ENCODE measurements at places on chromosomes 5 and 9.

DNA sequence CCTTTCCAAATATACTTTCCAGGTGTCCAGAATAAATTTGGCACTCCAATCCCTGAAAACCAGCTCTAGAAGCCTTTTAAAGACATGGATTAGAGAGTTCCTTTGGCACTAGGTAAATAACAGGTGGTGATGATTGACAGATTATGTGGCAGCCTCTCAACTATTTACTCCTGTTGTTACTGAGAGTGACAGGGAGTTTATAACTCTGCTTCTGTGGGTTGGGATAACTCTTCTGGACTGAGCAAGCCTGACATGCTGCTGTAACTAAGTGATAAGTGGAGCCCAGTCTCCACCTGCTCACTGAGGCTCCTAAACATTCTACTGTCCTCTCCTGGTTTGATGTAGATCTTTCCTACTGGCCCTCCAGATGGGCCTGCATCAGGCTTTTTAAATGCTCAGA lies 693.2 kb upstream of the FTMT start:
- DNase-seq: no peak

DNA sequence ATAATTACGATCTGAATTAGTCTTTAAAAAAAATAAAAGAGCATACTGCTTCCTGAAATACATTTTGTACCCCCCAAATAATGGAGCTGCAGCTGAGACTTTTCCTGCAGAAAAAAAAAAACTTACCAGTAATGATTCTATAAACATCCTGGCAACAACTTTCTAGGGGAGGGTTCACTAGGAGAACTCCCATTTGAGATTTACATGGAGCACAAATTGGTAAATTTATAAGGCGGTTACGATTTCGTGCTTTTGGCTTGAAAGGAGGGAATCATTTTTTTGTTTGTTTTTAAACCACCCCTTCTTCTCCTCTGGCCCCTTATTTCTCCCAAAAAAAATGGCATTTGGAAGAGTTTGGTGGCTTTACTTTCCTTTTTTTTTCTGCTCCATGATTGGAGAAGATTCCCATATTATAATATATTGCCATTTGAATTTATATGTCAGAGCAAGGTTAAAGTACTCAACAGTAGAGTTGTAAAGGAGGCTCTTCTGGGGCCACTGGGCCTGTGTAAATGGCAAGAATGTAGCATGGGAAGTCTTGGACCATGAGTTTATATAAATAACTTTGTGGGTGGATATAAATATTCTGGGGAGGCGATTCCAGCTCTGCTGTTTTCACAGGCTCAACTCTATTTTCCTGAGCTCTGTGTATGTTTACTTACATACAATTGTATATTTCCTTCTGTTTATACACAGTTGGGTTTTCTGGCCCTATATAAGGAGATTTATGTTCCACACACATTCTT lies 159.9 kb downstream of the CSNK1G3 start:
- no peak for DNase-seq

GRCh38 chr9:4116723-4117460 lies 183.0 kb downstream of the GLIS3 start:
- no peak for DNase-seq

DNA sequence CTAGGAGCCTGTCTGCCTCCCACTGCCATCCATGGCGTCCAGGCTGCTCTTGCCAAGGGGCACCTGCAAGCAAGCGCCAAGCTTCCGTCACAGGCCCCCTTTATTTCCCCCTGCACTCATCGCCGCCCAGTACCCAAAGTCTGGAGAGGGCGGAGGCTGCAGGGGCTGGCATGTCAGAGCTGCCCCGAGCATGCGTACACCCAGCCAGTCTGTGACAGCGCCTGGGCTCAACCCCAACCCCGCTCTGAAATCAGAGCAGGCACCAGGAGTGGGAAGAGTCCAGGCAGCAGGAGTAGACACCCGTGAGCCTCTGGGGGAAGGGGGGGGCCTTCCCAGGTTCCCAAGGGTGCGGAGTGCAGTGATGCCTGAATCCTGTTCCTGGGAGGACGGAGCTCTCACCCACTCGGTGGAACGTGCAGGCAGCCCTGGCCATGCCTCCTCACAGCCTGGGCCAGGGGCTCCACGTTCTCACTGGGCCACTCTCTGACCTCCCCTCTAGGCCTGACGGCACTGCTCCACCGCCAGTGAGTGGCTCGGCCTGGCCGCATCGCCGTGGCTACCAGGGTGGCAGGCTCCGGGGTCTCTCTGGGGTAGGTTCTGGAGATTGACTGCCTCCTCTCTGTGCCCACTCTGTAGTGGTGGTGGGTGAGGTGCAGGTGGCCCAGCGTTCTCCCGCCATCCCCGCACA lies 469.0 kb downstream of the CDH9 start:
- no peak for DNase-seq

DNA sequence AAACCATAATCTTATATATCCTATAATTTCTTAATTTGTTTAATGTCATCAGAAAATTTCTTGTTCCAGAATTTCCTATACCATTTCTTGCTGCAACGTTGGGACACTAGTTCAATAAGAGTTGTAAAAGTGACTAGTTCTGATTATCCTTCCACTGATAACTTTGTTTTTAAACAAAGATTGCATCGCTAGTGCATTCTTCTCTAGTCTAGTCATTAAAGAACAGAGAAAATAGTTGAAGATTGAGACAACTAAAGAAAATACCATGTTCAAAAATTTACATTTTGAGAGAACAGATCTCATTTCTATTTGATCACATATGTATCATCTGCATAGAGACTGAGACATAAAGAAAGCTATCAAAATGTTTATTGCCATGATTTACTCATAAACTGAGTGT lies 1888.2 kb downstream of the EFNA5 start:
- DNase-seq: no peak

DNA sequence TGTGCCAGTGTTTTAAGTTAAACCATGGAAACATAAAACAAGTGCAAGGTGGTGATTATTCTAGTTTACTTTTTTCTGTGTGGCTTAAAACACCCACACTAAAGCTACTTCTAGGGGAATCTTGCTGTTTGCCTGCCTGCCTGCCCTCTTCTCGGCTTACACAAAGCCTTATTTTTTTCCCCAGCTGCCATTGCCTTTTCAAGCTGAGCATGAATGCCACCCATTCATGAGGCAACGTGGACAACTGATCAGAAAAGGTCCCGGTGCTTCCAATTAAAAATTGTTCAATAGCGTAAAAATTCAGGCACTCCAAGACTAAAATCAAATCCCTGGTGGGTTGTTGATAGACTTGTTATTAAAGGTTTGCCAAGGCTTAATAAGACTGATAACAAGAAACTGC lies 401.4 kb downstream of the TMEM161B start:
- DNase-seq: no peak

GRCh38 chr5:68243681-68244080 lies 28.1 kb downstream of the PIK3R1 start:
- no peak for DNase-seq

- DNase-seq: no peak
Observed at GRCh38 chr5:58469896-58470295, 10.0 kb upstream of the PLK2 start.

GRCh38 chr9:108996643-108997042 lies 16.7 kb downstream of the CTNNAL1 start:
- no peak for DNase-seq

- DNase-seq: no peak
Observed at GRCh38 chr9:20184541-20184940, 395.7 kb upstream of the SLC24A2 start.

DNA sequence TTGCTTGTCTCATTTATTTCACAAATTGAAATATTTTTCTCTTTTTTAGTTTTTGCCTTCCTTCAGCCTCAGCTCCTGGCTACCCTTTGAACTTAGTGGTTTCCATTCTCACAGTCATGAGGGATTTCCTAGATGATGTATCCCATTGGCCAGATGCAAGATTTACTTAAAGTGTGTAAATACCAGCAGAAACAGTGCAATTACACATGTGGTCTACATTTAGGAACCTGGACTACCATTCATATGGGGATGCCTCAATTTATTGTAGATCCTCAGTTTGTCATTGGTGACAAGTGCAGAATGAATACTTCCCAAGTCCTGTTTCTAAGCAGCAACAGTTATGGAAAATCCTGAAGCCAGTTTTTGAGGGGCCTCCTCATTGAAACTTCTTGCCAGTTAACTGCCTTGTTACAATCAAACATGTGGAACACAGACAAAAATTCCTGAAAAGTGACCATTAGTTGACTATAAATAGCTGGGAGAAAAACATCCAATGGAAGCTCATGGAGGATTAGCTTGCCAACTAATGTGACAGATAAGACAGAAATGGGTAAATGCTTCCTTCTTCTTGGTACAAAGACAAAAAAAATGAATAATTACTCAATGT lies 113.6 kb upstream of the FER start:
- no peak for DNase-seq

DNA sequence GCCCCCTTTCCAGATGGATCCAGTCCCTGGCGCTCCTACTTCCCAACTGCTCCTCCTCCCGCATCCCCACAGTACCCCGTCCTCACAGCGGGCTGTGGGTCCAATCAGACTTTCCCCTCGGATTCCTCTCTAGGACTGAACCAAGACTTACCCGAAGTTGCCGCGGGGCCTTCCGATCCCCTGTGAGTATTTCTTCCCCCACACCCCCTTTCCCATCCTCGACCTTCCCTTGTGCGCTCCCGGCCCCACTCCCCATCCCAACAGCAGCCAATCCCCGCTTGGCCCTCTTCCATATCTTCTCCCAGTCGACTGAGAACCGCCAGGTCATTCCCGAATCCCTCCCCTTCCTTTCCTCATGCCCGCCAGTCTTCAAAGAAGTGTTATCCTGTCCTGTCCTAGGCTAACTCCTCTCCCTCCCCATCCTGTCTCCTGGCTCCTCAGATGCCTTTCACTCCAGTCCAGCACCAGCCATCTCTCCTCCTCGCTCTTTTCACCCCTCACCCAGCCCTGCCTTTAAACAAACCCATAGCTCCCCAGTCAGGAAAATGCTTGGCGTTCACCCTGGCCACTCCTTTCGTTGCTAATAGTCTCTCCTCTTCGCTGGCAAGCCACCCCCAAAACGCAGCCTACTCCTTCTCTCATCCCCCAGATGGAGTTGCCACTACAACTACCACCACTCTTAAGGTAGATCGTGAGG lies 646 bp downstream of the SWI5 start:
- no peak for DNase-seq

DNA sequence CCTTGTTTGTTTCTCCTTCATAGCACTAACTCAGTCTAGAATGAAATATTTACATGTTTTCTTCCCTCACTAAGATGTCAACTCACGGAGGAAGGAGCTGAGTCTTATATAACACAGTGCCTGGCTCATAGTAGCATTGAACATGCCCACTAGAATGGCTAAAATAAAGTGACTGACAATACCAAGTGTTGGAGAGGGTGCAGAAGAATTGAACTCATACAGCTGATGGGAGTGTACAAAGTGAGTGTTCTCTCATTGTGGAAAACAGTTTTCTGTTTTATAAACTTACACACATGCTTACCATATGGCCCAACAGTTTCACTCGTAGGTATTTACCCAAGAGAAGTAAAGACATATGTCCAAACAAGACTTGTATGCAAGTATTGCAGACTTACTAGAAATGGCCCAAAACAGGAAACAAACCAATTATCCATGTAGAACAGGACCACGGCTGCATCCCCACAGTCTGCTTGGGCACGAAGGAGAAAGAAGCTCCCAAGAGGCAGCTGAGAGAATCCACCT lies 87.5 kb downstream of the PPARGC1B start:
- no peak for DNase-seq

DNA sequence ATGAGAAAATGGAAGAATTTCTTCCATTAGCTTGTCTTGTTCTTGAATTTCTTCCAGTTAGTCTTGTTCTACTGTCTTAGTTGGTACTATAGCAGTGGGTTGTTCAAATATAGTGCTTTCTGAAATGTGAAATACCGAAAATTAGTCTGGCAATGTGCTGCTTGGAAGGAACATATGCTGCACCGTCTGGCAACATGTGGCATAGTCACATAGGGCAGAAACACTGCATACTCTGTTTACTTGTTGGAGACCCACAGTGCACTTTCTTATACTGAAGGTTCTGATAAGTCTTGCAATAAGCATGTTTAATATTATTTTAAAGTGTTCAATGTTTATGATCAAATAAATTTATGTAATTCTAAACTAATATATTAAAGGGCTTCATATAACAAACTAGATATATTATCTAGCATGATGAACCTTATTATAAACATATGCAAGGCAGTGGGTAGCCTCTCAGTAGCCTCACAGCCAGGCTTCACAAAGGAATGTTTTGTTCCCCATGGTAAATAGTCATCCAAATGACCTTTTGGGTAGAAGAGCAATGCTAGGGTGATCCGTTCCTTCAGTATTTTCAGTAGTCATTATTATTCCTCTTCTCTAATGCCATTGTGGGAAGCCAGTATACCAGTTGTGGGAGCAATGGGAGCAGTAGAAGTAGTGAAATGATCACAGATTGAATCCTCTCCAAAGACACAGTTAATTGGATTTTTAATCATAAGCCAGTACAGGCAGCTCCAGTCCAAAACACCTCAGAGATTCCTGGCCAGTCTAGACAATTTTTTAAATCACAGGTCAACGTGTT lies 1106.7 kb downstream of the DTWD2 start:
- DNase-seq: no peak
